ENCODE measurements at places on chromosomes 3 and 15.

- DNase-seq, result no peak
Measured at GRCh38 chr3:126916546-126916945, 66.4 kb upstream of the PLXNA1 start.

DNA sequence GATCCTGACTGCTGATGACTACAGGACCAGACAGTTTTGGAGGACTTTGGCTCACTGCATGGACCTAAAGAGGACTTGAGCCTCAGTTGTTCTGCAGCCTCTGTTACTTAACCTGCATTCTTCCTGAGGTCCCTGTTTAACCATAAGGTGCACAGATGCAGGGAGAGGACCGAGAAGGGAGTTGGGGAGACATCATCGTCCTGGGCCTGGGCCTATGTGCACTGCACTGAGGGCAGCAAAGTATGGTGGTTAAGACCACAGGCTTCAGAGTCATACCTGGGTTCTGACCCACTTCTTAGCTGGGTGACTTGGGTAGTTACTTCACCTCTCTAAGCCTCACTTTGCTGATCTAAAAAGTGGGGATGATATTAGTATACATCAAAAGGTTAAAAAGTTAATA, 21.9 kb downstream of the KY start:
- no peak for DNase-seq

DNA sequence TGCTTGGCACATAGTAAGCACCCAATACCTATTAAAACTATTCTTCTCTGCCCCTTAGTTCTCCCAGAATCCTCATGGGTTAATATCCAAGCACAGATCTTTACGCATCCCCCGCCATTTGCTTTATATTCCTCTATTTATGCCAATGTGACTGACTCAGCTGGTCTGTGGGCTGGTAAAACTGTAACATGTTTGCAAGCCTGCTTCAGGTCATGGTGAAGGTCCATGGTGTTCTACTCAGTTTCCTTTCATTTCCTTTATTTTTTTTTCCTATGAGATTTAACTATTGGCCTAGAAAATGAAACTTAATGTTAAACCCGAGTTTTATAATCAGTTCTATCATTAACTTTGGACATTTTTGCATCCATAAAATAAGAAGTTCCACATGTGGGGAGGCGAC, 47.0 kb downstream of the FRMD4B start:
- no peak for DNase-seq

- no peak for DNase-seq
Measured at GRCh38 chr3:149384167-149384566, 6.7 kb upstream of the TM4SF1 start.
